CD4-positive, alpha-beta T cell treated with Interleukin-15 for 1 hour (primary cell): ENCODE measurements at places on chromosomes 2 and 18.

DNA sequence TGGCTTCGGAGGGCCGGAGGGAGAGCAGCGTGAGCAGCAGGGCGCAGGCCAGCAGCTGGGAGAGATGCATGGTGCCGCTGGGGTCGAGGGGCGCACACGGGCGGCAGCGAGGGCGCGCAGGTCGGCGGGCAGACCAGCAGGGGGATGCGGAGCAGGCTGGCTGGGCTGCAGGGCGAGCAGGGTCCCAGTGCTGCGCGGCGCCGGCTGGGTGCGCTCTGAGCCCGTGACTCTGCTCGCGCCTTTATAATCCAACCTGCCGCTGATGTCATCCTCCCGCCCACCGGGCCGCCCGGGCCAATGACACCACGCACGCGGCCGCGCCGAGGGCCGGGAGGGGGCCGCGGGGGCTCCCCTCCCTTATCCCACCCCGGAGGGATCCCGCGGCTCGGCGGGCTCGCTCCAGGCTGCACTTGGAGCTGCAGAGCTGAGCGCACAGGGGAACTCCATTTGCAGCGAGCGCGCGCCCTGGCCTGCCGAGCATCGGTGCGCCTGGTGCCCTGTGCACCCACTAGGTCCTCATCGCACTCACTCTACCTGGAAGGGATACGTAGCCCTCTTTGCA, at the start of gene NPPC:
Gene NPPC, minus strand, starts transcription at position 217 of the 562 bp plus-strand sequence. Its CDS starts 147 bp downstream, at position 70.
- DNase-seq = peak; percentile 39

DNA sequence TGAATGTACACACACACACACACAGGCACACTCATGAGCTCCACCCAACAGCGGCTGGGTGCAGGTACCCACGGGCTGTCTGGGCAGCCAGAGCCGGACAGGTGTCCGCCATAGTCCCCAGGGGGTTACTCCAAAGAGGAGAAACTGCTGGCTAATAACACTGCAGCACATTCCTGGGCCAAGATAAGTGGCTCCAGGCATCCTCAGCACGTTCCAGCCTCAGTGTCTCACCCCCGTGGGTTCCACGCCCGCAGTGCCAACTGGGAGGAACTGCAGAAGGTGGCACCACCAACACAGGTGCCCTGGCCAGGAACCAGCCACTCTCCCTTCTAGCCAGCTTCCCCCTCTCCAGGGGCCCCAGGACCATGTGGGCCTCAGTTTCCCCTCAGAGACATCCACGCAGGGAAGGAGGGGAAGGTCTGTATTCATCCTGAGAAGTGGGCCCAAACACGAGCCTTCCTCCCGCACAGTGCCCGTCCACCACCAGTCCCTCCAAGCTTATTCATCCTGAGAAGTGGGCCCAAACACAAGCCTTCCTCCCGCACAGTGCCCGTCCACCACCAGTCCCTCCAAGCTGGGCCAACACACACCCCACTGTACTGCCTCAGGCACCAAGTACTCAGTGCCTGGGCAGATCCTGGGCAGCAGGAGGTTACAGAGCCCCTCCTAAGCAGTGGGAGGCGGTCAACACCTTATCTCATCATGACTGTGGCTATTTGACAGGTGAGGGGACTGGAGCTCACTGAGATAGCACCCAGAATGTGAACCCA, 47.6 kb downstream of the TNS1 start:
- no peak for DNase-seq

DNA sequence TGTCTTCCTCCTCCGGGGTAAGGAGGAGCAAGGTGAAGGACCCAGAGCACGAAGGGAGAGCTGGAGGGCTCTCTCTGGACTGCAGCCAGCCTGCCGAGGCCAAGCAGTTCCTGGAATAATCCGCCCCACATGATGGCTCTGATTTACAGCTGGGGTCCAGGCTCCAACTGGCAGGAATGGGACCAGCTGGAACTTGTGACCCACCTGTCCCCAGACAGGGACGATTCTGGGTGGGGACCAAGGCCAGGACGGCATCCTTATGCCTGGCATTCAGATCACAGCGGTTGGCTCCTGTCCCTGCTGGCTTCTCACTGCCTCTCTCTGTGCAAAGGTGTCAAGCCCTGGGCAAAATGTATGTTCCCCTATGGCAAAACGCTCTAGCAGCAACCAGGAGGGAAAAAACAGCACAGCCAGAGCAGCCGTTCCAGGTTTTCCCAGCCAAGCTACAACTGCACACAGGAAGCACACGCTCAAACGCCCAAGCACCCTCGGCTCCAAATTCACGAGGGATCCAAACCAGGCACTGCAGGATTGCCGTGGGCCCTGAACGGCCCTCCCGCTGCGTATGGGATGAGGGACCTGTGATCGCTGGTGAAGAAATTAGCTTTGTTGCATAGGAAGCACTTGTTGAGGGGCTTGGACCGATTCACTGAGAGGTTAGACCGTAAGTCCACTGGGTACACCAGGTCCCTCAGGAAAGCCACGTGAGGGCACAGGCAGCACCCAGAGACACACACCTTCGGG, 35.8 kb downstream of the FAM178B start:
- peak; percentile 13 for DNase-seq

DNA sequence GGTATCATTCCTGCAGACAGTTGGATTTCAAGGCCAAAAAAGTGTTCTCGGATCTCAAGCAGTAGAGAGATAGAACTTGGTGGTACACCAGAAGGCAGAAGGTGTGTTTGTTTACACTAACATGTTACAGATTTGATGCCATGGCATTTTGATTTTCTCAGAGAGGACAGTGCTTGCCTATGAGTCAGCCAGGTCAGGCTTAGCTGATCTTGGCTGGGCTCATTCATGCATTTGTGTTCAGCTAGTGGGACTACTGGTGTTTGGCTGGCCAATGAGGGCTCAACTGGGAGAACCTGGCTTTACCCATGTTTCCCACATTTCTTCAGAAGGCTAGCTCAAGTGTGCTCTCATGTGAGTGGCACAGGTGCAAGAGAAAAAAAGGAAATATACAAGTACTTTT, 162.0 kb downstream of the C1D start:
- DNase-seq = no peak

- DNase-seq = no peak
Observed at GRCh38 chr2:144370937-144371584, 148.9 kb downstream of the ZEB2 start.

DNA sequence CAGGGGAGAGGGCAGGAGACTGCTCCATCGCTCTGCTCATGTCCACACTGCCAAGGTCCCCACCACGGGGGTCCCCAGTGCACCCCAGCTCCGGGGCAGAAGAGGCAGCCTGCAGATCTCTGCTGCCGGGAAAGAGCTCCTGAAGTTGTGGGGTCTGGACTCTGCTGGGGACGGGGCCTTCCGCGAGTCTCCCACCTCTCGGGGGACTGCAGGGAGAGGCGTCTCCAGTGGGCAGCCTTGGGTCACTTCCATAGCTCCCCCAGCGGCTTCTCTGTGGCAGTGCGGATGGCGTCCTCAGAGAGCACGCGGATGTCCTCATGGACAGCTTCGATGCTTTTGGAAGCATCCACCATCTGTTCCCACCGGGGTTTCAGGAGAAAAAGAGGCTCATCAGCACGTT, 10.7 kb downstream of the DTYMK start:
- DNase-seq = no peak

GRCh38 chr2:151905963-151906632, 77.9 kb upstream of the ARL5A start:
- no peak for DNase-seq

DNA sequence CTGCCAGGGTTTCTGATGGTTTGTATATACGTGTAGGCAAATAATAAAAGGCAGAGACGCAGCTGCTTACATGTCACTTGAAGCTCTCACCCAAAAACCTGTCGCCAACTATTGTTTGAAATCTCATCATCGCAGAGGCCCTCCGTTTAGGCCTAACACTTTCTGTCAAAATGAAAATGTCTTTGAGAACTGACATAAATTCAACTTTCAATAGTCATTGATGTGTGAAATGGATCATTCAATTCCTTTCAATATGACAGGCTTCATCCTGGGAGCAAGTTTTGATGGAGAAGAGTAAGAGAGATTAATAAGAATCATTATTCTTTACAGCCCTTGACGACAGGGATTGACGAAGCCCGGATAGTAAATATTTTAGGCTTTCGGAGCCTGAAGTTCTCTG, 2.7 kb downstream of the ACTG2 start:
- no peak for DNase-seq

GRCh38 chr2:98461498-98462049, 16.9 kb downstream of the INPP4A start:
- no peak for DNase-seq

GRCh38 chr2:123976054-123976648, 48.9 kb upstream of the CNTNAP5 start:
- DNase-seq = no peak

GRCh38 chr2:23734416-23734815, 192.5 kb downstream of the ATAD2B start:
- DNase-seq = no peak

DNA sequence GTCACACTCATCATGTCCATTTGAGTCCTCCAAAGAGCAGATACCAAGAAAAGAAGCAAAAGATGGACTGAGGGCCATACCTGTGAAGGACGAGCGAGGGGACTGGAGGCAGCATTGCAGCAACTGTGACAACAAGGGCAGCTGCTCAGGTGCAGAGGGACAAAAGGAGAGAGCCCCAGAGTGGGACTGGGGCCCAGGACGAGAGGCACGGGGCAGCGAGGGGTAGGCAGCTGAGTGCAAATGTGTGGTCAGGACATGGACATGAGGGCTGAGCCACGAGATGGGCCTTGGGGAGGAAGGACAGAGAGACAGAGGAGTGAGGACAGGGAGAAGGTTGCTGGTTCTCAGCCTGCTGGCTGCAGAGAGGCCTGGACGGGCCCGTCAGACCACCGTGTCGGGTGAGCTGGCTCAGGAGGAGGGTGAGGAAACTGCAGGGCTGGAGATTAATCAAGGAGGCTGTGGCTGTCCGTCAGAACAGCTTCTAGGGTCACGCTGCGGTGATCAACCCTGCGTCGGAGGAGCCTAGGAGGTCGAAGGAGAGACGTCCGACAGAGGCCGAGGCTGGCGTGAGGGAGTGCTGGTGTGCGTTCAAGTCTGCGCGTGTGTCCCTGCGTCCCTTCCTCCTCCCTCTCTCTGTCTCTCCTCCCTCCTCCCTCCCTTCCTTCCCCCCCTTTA, 206.8 kb upstream of the HDAC4 start:
- DNase-seq = no peak

- peak; percentile 85 for DNase-seq
Observed at GRCh38 chr2:96507957-96508520, 2.9 kb upstream of the NEURL3 start.

GRCh38 chr2:46230115-46230571, 67.1 kb upstream of the EPAS1 start:
- no peak for DNase-seq

DNA sequence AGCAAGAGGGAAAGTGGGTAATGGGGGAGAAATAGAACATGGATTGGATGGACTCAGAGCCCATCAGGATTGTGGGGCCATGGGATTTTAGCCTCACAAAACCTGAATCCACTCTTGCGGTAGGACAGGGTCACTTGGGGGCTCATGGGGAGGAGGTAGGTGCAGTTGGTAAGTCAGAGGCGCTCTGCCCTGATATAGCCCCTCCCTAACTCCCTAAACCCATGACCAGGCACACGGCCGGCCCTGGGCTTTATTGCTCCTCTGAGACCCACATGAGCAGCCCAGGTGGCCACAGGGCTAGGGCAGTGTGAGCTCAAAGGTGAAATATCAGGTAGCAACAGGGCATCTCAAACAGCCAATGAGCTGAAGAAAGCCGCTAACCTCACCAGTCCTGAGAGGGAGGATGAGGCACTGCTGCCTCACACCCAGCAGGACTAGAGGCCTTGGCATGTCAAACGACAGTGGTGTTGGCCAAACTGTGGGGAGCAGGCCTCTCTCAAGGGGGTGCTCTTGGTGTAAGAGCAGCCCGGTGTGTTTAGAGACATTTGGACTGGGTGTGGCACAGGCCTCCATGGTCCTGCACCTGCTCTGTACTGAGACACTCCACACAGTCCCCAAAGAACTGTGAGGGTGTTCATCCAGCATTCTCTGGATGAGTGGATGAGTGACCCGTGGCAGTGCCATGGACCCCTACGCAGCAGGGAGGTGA, 90.8 kb upstream of the HS6ST1 start:
- no peak for DNase-seq

DNA sequence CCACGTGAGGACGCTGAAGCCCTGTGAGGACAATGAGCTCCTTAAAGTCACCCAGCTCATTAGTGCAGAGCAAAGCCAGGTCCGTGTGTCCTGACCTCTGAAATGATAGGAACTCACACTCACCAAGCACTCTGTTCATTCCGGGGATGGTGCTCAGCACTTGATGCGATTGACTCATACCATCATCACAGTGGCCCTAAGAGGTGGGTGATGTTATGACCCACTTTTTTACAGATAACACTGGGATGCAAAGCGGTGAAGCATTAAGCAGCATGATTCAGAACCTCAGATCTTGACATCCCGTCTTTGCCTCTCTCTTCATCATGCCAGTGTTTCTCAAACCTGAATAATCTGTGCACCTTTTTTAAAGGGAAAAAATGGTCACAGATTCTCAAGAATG, 234.8 kb downstream of the ALPK2 start:
- no peak for DNase-seq

DNA sequence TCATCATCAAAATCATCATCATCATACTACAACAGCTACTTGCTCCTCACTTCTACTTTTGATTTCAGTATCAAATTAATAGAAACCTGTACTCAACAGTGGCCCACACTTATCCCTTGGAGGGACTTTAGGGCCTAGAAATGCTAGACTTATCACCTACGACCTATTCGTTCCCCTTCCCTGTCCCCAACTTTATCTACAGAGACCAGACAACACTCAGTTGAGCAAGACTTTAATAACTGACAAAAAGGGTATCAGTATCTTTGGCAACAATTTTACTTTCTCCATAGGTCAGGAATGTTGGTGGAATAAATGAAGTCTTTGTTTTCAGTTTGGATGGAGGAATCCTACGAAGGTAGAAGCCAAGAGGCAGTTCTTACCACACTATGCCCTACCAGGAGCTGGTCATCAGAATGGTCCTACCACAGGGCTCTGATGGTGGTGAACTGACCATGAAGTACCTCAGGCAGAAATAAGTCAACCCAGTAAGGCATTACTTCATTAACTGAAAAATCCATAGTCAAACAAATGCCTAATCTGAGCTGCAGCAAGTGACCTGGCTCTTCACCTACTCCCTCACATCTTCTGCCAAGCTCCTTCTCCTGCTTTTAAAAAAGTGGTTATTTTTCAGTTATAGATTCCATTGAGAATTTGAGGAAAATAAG, 26.6 kb downstream of the MBD2 start:
- no peak for DNase-seq

DNA sequence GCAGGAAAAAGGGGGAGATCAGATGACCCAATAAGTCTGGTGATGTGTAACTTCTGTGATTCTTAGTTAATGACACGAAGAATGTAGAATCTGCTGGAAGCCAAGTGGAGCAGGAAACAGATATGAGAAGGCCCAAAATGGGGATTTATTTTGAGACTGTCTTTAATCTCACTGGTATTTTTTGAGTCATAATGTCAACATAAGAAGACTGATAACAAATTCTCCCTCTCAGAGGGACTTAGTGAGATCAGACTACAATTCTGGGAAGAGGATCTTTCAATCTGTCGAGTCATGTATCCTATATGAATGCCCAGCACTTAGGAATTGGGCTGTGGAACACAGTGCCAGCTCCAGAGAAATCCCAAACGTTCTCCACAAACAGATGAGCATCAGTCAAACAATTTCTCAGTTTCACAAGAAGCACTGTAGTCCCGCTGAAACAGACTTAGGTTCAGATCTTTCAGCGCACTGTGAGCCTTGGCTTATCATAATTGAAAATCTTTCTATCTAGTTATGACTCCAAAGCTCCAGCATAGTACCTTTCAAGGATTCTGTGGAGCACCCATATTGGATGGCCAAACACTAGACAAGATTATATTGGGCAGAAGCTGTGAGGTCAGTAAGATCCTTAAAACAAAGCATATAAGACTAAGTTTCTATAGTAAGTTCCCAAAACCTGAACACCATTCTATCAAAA, 738.2 kb downstream of the LRP1B start:
- DNase-seq = no peak
